Erythroblast (primary cell): ENCODE measurements at places on chromosomes 2 and 18.
A peak's percentile ranks its signal among the peaks of the same experiment; 100 is the strongest.

- DNase-seq = no peak
Observed at GRCh38 chr2:236162031-236162845, 5.9 kb downstream of the GBX2 start.

GRCh38 chr2:164782323-164782722, 59.3 kb downstream of the COBLL1 start:
- DNase-seq = no peak

DNA sequence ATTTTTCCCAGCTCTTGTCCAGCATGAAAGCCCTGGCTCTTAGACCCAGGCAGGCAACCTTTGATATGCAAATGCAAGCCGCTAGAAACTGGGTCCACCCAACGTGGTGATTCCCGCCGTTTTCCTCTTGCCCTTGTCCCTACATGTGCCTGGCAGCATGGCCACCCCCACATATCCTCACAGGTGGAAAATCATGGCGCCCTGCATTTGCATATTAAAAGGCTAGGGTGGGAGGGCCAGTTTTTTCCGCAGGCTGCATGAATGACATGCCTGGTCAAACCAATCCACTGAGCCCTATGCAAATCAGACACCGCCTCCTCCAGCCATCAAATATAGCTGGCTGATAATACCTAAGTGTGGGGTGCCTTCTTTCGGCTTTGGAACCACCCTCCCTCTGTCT, 1091.8 kb upstream of the NXPH2 start:
- no peak for DNase-seq

GRCh38 chr18:54607213-54608027, 16.4 kb downstream of the DYNAP start:
- no peak for DNase-seq

GRCh38 chr2:55152475-55153412, 79.3 kb downstream of the CLHC1 start:
- DNase-seq = no peak

DNA sequence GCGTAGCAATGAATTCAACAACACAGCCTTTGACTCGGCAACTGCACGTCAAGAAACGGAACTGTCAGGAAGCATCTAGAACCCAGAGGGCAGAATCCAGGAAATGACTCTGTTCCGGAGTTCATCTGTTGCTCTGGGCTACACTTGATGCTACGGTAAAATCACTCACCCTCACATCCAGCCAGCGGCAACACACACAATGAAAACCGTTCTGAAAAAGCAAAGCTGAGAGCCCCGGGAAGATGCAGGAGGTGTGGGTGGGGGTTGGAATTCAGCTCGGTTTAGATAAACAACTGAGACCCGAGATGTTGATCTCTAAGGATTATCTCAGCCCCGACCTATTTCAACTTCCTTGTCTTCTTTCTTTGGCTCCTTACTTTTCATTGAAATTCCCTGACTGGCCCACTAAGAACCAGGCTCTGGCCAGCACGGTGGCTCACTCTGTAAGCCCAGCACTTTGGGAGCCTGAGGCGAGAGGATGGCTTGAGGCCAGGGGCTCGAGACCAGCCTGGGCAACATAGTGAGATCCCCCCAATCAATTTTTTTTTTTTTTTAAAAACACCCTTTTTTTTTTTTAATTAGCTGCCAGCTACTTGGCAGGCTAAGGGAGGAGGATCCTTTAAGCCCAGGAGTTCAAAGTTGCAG, 13.3 kb upstream of the RAB17 start:
- no peak for DNase-seq

DNA sequence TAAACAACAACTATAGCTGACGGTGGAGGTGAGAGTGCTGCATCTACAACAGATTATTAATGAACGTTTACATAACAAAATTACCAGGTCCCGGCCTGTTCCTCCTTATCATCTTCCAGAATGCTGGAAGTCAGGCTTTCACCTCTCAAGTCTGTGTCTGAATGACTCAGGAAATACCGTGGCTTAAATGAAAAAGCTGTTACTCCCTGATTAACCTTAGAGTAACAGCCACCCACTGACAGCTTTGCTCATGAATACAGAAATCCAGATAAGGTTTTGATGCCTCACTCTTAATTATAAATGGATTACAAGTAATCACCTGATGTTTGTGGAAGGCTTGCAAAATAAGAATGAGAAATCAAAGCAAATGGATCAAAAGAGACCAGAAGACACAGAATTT, 885.3 kb upstream of the CELF4 start:
- no peak for DNase-seq

DNA sequence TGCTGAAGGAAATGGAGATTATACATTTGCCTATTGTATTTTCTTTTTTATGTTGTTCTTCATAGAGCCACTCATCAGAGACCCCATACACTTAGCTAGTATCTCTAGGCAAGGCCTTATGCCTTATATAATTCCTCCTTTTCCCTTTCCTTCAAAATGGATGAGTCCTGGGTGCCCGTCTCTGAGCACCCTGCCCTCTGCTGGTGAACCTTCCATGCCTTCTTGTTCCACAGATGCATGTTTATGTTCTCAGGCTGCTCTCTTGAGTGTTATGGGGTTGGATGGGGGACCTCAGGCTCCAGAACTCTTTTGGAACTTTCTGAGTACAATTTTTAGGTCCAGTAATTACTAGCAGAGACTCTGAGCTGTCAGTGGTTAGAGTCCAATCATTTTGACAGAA, 368.6 kb upstream of the SPRED2 start:
- DNase-seq = peak; percentile 5

GRCh38 chr18:24918257-24918656, 433.7 kb downstream of the ZNF521 start:
- no peak for DNase-seq

DNA sequence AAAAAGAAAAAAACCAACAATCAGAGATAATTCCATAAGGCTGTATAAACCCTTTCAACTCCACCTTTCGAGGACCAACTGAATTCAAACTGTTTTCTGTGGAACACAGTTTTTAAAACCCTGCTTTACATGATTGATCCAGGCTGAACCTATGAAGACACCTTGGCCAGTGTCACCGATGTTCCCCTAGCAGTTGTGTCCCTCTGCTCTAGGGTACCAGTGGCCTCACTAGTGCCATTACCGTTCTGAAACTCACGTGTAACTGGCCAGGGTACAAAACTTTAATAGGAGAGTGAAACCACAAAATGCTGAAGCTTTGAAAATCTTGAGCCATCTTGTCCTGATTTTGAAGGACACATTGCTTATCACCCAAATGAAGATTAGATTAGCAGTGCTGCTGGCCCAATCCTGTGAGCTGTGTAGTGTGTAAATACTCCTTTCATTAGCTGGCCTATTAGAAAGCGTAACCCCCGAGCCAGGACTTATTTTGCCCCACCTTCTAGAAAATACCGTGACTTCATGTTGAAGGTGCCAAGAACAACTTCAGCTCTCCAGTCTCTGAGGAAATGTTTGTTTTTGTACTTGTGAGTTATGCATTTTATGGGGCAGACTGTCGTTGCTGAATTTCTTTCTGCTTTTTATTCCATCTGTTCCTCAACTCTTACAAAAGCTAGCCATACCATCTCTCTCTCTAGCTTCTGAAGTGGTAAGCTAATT, 147.8 kb upstream of the MAP3K20 start:
- no peak for DNase-seq

GRCh38 chr18:33729556-33729955, 151.5 kb downstream of the ASXL3 start:
- no peak for DNase-seq
